Right forelimb (tissue), 1 donor: ENCODE measurements at places on chromosomes 7 and 10.

GRCh38 chr7:152759949-152760853 is 649 bp downstream of the ACTR3B start:
- DNase-seq, result peak; percentile 65

DNA sequence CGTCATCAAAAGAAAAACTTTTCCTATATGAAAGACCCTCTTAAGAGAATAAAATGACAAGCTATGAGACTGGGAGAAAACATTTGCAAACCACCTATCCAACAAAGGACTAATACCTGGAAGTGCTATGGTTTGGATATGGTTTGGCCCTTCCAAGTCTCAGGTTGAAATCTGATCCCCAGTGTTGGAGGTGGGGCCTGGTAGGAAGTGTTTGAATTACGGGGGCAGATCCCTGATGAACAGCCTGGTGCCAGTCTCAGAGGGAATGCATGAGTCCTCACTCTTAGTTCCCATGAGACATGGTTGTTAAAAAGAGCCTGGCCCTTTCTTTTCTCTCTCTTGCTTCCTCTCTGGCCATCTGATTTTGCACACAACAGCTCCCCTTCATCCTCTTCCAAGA is 6.3 kb downstream of the ALDH18A1 start:
- no peak for DNase-seq

DNA sequence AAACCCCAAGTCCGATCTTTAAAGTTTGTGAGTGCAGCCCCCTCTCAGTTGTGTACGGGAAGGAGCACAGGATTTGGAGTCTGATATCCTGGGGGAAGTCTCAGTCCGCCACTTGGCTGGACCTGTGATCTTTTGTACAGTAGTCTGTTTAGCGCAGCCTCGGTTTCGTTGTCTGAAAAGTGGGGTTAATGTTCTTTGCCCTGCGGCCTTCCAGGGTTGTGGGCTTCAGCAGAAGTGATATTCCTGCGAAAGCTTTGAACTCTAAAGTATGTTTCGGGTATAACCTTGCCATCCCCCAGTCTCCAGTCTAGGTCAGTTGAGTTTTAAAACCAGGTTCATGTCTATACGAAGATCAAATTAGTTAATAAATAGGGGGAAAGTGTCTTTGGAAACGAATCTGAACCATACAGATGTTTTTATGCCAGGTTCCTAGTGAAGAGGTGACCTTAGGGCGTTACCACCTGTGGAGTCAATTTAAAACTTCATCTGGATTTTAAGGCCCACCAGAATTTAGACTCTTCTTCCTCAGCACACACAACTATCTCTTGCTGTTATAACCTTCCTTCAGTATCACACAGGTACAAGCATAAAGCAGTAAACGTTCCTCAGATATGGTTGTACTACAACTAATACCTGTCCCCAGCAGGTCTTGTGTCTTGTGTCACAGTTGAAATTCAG is 904 bp downstream of the R3HCC1L start:
- DNase-seq, result no peak

DNA sequence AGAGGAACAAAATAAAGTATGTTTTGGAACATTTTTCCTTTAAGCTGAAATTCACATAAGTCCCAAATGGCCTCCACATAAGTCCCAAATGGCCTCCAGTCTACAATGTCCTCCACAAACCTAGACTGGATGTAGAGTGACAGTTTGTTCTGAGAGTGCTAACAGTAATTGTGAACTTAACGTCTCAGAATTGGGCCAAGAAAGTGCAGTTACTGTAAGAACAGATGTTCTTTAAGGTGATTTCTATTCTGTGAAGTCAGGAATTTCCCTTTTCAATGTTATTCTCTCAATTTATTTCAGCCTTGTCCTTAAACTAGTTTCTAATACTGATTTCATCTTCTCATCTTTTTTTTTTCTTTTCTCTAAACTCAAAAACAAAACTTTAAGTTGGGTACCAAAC is 188.7 kb upstream of the SEMA3E start:
- no peak for DNase-seq

- DNase-seq, result peak; percentile 86
Observed at GRCh38 chr7:26398427-26398755, 106.7 kb downstream of the SNX10 start.

- DNase-seq, result no peak
Observed at GRCh38 chr10:89591111-89591795, 53.8 kb downstream of the PANK1 start.

- DNase-seq, result no peak
Observed at GRCh38 chr10:14782691-14783363, 8.1 kb upstream of the FAM107B start.

DNA sequence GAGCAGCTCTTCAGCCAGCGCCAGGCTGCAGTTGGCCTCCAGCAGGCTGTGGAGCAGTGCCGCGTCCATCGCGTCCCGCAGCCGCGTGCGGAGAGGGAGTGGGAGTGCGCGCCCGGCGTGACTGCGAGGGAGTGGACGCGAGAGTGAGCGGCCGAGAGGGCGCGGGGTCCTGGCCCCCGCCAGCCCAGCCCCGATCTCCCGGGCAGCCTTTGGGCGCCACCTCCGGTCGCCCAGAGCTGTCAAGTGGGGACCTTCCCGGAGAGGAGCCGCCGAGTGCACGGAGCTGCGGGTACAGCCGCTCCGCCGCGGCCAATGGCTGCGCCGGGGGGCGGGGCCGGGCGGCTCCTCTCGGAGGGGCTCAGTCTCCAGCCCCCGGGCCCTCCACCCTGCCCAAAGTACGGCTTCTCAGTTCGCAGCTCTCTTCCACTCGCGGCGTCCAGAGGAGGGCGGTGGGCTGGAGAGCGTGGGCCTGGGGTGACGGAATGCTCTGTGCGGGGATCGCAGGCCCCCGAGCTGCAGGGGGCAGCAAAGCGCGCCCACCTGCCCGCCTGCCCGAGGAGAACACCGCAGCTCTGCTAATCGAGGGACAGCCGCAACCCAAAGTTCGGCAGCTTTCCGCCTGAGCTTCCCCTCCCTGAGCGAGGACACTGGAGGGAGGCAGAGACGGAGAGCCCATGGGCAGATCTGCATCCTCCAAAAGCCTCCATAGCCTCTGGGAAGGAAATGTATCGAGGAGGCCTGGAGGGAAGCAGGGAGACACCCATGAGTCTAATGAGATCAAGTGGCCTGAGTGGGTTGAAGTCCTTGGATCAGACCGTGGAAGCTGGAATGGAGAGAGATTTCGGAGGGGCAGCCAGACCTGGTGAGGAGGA is at the start of gene CRHR2:
TSS of gene CRHR2 (minus strand) at position 245 of the 872 bp plus-strand sequence. CDS start at position 69, 176 bp downstream.
- no peak for DNase-seq

- DNase-seq, result peak; percentile 84
Observed at GRCh38 chr10:17430647-17431355, 23.6 kb downstream of the ST8SIA6 start.

DNA sequence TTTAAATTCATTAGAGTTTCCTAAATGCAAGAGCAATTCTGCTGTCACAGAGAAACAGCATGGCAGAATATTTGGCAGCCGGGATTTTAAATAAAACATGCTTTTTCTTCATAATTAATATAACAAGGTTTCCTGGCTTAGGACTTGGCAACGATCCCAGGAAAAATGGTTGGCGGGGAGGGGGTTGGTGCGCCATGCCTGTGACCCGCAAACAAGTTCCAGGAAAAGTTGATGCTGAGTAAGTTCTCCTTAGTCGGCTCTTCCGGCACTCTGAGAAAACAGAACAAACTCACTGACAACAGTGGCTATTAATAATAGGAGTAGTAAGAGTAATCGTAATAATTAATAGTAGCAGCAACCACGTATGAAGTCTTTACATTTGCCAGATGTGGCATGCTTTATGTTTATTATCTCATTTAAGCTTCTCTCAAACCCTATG is 4.6 kb downstream of the HABP2 start:
- no peak for DNase-seq

GRCh38 chr7:134546955-134547354 is 2.0 kb upstream of the AKR1B15 start:
- no peak for DNase-seq

DNA sequence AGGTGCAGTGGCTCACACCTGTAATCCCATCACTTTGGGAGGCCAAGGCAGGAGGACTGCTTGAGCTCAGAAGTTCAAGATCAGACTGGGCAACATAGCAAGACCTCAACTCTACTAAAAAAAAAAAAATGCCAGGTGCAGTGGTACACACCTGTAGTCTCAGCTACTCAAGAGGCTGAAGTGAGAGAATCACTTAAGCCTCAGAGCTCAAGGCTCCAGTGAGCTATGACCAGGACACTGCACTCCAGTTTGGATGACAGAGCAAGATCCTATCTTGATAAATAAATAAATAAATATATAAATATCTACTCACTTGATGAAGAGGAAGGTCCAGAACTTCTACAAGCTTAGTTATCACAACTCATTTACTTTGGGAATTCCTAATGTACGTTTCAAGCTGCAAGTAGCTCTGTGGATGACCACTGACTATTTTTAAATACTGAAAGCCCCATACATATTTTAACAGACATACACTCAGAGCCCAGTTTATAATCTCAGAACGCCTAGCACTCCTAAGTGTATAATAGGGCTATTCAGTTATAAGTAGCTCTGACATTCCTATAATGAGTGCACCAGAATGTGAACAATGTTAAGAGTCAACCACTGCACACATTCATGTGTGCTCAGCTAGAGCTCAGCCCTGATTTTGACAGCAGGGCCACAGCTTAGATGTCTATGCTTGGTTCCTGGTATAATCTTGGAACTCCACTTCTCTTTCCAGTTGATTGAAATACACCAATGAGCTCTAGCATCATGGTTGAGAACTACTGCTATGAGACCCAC is 119.1 kb downstream of the CUBN start:
- DNase-seq, result no peak

DNA sequence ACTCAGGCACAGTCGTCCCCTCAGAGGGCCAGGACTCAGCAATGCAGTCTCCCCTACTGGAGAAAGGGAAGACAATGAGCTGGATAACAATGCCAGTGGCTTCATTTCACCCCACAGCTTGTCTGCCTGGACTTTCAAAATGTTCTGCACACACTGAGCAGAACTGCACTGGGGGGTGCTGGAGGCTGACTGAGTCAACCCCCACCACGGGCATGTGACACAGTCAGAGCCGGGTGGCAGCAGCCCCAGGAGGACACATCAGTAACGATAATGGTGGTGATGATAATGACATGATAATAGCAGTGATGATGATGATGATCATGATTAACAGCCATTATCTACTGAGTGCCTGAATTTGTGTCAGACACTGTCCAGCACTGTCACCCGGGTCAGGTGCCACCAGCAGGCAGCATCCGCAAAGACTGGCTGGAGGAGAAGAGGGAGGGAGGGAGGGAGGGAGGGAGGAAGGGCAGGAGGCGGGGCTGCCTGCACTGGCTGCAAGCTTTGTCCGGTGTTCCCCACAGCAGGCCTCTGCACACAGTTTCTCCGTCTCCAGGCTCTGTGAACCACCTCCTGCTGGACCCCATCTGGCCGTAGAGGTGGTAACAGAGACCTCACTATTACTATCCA is 67.4 kb downstream of the PLXNA4 start:
- no peak for DNase-seq

DNA sequence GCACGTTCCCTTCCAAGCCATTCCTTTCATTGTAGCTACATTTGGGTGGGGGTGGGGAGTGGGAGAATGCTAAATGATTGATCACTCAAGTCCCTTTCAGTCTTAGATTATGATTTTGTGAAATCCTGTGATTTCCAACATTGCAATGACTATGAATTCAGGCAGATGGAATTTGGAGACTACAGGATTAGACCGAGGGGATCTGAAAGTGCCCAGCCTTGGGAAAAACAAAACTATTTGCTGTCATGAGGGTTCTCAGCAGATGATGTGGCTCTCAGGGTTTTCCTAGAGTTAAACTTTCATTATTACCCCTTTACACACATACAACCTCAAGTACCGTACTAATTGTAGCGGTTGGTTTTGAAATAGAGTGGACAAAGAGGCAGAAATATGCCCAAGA is 4.7 kb downstream of the MACROH2A2 start:
- no peak for DNase-seq

- no peak for DNase-seq
Observed at GRCh38 chr7:30472784-30473775, 5.5 kb downstream of the NOD1 start.

DNA sequence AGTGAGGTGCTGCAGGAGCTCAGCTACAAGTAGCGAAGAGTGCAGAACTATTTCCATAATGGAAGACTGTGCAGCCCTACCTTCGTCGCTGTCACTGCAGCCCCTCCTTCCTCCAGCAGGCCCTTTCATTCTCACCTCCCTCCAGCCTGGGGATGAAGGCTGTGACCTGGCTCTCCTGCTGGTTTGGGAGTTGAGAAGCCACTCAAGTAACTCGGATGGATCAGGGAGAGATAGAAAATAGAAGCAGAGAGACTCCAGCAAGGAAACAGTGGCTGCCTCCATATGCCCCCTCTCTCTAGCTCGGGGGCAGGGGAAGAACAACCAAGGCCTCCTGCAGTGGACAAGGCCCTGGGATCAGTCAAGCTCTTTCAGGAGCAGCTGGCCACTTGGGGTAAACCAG is 37.4 kb upstream of the NPFFR1 start:
- no peak for DNase-seq

- DNase-seq, result no peak
Observed at GRCh38 chr7:140403878-140404564, at the start of gene RAB19. Gene RAB19, plus strand, starts transcription at chr7:140404058. Its CDS starts 3,589 bp downstream, at chr7:140407647.

DNA sequence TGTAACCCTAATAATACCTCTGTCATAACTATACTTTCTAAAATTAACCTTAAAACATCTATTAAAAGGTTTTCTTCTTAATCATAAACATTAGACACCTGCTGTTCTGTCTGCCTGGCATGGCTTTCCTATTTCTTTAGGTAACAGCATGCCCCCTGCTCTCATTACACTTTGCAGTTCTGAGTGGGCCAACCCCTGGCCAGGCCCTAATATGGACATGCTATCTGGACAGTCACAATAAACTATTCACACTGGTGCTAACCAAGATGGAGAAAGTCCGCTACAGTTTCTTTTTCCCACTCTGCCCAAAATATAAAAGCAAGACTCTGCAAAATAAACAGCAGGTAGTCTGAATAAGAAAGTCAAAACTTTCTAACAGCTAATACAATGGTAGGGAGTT is 84.0 kb downstream of the ELAPOR2 start:
- no peak for DNase-seq

- no peak for DNase-seq
Observed at GRCh38 chr7:52249741-52250140, 785.7 kb upstream of the POM121L12 start.

DNA sequence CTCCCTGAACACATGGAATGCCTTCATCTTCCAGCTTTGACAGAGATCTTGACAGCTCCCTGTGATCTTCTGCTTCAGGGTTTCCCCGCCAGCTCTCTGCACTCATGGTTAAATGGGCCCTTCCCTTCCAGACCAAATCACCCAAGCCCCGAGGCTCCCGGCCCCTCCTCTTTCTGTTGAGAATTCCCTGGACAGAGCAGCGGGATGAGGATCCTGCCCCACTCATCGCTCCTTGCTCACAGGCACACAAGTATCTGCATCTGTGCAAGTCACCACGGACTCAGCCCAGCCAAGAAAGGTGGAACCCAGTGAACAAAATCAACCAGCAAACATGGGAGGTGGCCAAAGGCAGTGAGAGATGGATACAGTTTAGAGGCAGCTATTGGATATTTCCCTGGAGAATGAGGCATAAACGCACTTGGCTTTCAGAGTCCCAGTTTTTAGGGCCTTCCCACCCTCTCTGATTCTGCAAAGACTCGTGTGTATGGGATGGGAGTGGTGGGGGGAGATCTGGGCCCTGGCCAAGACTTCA is 37.7 kb upstream of the CXCL12 start:
- DNase-seq, result peak; percentile 75
